ENCODE measurements at places on chromosomes 16 and 17. TPM values are rescaled to one million over a fixed set of nuclear protein-coding genes. Genes with fewer than 3 reads are reported as not detected.

DNA sequence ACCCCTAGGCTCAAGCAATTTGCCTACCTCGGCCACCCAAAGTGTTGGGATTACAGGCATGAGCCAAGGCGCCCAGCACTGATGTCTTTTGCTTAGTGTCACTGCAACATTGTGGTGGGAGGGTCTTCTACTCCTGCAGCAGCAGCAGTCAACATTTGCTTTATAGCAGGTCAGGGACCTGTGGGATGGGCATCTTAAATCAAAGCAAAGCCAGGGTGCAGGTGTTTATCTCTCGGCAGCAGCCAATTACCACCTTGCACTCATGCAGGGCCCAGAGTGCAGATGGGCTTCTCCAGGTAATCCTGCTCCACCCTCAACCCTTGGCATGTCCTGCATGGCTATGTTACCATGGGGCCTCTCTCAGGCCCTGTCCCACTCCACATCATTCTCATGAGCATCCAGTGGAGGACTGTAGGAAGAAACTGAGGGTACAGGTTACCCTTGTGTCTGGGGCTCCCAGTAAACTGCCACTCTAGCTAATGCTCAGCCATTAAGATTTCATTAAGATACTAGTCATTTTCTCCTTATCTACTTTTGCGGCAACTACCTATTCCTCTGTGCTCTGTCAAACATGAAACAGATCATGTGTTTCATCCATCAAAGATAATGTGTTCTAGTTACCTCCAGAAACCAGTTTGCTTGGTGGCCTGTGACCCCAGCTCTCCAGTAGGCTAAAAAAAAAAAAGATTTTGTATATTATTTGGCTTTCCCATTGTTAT, 16.8 kb downstream of the ADGRG5 start:
- H3K36me3 ChIP-seq: no peaks in the 10 kb centered on the region
- peaks cover 4% of the 10 kb centered on the region for H3K27me3 ChIP-seq
- H3K27ac ChIP-seq: no peak overlapping the region
- no peak overlapping the region for H3K4me3 ChIP-seq
- no peak for DNase-seq
- H3K4me1 ChIP-seq: peaks cover 10% of the 10 kb centered on the region

The MYOCD gene
- total RNA-seq: not detected

The BICDL2 gene
- total RNA-seq: not detected

The CLEC19A gene
- total RNA-seq: not detected

- H3K4me3 ChIP-seq: peak overlapping the region; percentile 68
- H3K27ac ChIP-seq: peak overlapping the region; percentile 100
- no peaks in the 10 kb centered on the region for H3K27me3 ChIP-seq
- no peaks in the 10 kb centered on the region for H3K36me3 ChIP-seq
- peaks cover 44% of the 10 kb centered on the region for H3K4me1 ChIP-seq
- peak; percentile 95 for DNase-seq
Measured at GRCh38 chr17:2396568-2397246, 4.2 kb downstream of the MNT start.

DNA sequence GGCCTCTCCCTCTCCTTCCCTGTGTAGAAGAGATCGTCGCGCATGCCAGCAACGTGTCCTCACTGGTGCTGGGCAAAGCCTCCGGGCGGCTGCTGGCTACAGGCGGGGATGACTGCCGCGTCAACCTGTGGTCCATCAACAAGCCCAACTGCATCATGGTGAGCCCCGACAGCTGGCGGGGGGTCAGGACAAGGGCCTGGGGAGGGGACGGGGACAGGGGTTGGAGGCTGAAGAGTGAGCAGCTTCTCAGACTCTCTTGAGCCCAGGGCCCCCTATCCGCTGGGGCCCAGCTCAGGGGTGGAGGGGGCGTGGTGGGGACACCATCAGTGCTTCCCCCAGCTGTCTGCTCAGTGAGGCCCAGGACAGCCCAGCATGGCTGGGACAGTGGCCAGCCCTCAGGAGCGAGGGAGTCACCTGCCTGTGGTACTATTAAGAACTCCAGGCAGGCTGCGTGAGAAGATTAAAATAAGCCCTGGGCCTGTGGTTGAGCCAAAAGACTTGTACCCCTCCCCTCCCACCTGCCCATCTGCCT, 6.2 kb downstream of the KATNB1 start:
- peaks cover 26% of the 10 kb centered on the region for H3K36me3 ChIP-seq
- H3K27me3 ChIP-seq: no peaks in the 10 kb centered on the region
- H3K4me3 ChIP-seq: no peak overlapping the region

DNA sequence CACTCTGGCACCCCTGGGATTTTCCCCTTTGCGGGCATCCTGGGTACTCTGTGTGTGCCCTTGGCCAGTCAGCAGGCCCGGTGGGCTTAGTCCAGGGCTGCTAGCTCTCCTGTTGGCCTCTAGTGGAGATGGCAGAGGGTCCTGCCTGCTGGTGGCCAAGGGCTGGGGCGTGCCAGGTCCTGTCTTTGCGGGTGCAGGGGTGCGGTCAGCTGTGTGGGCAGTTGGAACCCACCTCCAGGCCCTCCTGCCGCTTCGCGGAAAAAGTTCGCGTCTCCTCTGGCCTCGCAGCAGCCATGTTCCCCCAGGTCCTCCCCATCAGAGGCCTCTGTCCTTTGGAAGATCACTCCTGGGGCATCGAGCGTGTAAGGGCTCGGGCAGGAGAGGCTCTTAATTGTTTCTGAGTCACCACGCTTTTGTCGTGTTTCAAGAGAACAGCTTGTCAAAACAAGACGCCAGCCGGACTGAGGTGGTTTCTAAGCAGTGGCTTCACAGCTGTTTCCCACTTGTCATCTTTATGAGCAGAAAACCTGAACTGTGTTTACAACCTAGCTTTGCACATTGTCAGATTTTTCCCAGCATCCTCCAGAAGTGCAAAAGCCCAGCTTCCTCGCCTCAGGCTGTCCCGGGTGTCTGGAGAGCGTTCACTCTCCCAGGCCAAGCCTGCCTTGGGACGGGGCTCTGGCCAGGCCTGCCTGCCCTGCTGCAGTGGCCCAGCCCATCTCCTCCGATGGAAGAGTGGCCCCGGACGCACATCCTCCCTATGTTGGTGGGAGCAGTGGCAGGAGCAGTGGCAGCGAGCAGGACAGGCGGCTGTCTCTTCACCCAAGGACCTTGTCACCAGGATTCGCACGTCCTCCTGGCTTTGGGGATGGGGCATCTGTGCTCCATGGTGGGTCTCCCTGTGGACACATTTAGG, 5.0 kb upstream of the DNASE1L2 start:
- no peaks in the 10 kb centered on the region for H3K27me3 ChIP-seq
- peaks cover 23% of the 10 kb centered on the region for H3K36me3 ChIP-seq
- H3K27ac ChIP-seq: no peak overlapping the region
- peaks cover 11% of the 10 kb centered on the region for H3K4me1 ChIP-seq
- H3K4me3 ChIP-seq: no peak overlapping the region
- DNase-seq: no peak

DNA sequence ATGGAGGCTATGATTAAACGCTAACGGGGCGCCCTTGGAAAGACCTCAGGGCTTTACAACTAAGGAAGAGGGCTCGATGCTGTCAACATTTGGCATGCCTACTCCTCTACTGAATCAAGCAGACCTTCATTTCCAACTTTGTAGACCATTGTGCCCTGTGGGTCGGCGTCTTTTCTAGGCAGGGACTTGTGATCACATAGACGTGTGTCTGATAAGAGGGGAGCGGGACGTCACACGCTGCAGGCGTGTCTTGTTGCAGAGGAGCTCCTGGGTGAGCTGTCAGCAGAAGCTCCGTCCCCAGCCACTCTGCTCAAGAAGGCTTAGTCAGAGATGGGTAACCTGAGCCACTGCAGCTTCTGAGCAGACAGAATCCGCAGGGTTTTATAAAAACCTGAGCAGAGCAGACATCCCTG, 2.8 kb downstream of the MAPK8IP3 start:
- no peak for DNase-seq
- peaks cover 53% of the 10 kb centered on the region for H3K4me1 ChIP-seq
- H3K4me3 ChIP-seq: no peak overlapping the region
- H3K27me3 ChIP-seq: no peaks in the 10 kb centered on the region

DNA sequence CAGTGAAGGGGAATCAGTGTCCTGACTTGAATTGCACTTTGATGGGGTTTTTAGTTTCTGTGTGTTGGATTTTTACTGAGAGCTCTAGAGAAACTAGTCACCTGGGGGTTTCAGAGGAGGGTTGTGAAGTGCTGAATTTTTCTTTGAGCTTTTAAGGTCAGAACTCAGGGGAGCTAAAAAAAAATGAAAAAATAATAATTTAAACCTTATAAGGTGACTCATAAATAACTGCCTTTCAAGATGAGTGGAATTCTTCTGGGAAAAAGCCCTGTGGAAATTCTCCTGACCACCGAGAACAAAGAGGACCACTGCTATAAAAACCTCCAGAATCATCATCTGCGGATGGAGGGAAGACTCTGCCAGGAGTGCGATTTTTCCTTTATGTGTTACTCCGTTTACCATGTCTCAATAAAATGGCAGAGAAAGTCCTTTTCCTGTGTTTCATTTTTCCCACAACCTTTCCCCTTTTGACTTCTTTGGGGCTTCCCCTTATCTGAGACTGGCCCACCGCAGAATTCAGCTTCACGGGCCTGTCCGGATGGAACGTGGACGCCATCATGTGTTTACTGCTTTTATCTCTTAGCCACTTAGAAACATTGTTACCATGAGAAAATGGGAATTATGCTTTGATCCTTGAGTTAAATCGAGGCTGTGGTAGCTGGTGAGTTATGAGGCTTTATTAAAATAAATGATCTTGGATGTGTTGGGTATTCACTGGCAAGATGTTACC, 39.7 kb downstream of the RPTOR start:
- H3K4me1 ChIP-seq: peaks cover 10% of the 10 kb centered on the region
- H3K27ac ChIP-seq: no peak overlapping the region
- H3K4me3 ChIP-seq: no peak overlapping the region
- no peak for DNase-seq
- H3K36me3 ChIP-seq: peaks cover 8% of the 10 kb centered on the region
- no peaks in the 10 kb centered on the region for H3K27me3 ChIP-seq

- no peak for DNase-seq
- H3K27me3 ChIP-seq: peaks cover 6% of the 10 kb centered on the region
- H3K27ac ChIP-seq: no peak overlapping the region
- no peaks in the 10 kb centered on the region for H3K36me3 ChIP-seq
- no peak overlapping the region for H3K4me3 ChIP-seq
- peaks cover 63% of the 10 kb centered on the region for H3K4me1 ChIP-seq
Measured at GRCh38 chr16:85387171-85387507, 226.0 kb upstream of the GSE1 start.

- no peak overlapping the region for H3K4me3 ChIP-seq
- no peaks in the 10 kb centered on the region for H3K27me3 ChIP-seq
- no peaks in the 10 kb centered on the region for H3K36me3 ChIP-seq
- peak; percentile 5 for DNase-seq
- H3K4me1 ChIP-seq: no peaks in the 10 kb centered on the region
- no peak overlapping the region for H3K27ac ChIP-seq
Measured at GRCh38 chr17:11506635-11507034, 91.6 kb upstream of the DNAH9 start.

DNA sequence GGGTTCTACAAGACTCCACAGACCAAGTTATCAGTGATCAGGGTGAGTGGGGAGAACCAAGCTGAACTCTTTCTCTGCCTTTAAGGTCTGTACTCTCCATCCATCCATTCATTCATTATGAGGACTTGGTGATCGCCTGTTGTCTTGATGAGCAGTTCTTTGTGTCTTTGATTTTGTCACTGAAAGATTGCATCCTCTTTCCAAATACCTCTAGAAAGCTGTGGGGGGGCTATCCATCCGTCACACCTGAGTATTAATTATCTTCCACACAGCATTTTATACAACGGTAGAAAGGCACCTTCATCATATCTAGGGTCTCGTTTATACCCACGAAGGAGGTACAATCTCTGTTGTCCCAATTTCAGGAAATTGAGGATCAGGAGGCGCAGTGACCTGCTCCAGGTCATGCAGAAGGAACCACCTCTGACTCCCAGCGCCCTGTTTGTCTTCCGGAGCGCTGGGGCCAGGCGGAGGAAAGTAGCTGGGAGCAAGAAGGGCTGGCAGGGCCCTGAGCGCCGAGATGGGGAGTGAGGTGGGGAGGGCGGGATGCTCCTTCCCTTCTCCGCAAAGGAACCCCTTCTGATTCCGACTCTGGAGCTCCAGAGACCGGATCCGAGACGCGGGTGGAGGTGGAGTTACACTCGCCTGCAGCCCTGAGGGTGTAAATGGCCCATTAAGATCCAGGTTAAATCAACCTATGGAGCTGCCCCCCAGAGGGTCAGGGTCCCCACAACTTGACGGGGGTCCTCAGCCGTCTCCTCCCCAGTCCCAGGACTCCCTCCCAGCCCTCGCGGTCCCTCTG, 605 bp upstream of the ABAT start:
- H3K4me1 ChIP-seq: peaks cover 52% of the 10 kb centered on the region
- H3K4me3 ChIP-seq: peak overlapping the region; percentile 89
- peak overlapping the region; percentile 11 for H3K27ac ChIP-seq
- H3K36me3 ChIP-seq: no peaks in the 10 kb centered on the region
- DNase-seq: no peak
- H3K27me3 ChIP-seq: no peaks in the 10 kb centered on the region

DNA sequence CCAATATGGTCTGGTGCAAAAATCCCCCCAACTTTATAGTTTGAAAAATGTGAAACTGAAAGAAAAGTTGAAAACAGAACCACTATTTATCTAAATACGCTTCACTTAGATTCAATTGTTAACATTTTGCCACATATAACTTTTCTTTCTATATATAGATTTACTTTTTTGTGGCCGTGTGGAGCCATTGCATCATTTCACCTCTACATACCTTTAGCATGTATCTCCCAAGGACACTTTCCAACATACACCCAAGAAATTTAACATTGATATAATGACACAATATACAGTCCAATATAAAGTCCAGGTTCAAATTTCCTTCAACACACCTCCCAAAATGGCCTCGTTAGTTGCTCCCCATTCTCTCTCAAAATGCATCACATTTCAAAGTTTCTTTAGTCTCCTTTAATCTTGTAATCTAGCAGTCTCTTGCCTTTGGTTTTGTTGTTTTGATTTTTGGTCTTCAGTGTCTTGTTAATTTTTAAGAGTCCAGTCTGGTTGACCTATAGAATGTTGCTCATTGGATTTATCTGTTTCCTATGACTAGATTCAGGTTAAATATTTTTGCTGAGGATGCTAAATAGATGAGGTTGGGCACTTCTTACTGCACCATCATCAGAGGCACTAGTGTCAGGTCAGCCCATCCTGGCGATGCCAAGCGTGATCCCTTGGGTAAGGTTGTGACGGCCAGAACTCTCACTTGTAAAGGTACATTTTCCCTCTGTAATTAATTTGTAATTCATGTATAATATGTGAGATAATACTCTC, 64.3 kb upstream of the BCAR1 start:
- H3K4me3 ChIP-seq: no peak overlapping the region
- DNase-seq: no peak
- H3K27ac ChIP-seq: no peak overlapping the region
- H3K27me3 ChIP-seq: no peaks in the 10 kb centered on the region

The ZNF821 gene
- total RNA-seq: 6.0 TPM

The ZNF205 gene
- 6.7 TPM for total RNA-seq

DNA sequence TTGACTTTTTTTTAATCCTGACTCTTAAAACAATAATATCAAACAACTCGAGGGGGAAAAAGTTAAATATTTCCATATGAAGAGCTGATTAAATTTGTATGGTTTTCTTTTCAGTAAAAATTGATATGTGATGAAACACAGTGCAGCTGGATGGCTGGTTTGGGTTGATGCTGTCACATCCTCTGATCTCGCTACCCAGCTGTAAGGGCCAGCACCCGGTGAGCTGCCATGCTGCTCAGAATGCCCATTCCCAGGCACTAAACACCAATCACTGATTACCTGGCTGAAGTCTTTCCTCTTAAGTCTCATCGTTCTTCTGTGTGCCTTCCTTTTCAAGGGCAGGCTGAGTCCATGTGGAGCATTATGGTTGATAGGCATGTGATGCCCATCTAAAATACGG, 234.3 kb downstream of the IRX3 start:
- no peaks in the 10 kb centered on the region for H3K27me3 ChIP-seq
- no peaks in the 10 kb centered on the region for H3K36me3 ChIP-seq
- peaks cover 18% of the 10 kb centered on the region for H3K4me1 ChIP-seq

- no peak overlapping the region for H3K4me3 ChIP-seq
- H3K36me3 ChIP-seq: peaks cover 26% of the 10 kb centered on the region
- H3K4me1 ChIP-seq: peaks cover 8% of the 10 kb centered on the region
- H3K27ac ChIP-seq: no peak overlapping the region
- no peak for DNase-seq
Measured at GRCh38 chr16:91484-91883, 13.5 kb downstream of the MPG start.

All from HepG2 (cell line).